Putamen (tissue), 1 donor: ENCODE measurements at places on chromosomes 11 and 22.
A peak's percentile ranks its signal among the peaks of the same experiment; 100 is the strongest.

DNA sequence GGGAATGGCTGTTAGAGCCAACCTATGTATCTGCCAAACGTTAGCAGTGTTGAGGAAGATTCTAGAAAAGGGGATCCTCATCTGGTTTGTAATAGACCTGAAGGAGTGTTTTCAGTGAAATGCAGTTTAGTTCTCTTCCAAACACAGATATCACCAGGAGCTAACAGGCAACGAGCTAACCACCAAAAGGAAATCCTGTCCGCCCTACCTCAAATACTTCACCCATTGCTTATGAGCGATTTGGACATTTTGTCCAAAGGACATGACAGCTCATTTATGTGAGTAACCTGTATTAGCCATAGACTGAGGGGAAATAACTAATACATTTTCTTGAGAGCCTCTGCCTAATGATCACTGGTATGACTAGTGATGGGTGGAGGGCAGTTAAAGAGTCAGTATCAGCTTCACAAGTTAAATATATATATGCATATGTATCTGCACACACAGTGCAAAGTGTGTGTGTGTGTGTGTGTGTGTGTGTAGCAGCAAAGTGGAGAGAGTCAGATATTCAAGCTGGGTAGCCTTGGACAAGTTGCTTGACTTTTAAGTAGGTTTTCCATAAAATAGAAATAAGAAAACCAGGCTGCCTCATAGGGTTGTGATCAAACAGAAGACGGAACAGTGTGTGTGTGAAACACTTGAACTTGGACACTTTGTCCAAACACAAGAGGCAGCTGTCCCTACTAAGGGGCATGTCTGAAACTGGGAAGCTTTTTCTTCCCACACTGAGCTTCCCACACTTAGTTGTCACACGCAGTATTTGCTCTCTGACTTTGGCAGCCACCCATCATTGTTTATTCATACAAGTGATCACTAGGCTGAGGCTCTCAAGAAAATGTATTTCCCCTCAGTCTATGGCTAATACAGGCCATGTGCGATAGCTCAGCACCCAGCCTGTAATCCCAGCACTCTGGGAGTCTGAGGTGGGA lies 940 bp upstream of the C11orf91 start:
- DNase-seq: peak; percentile 88

GRCh38 chr11:1149545-1149944 lies 8.2 kb upstream of the MUC5AC start:
- DNase-seq: no peak

DNA sequence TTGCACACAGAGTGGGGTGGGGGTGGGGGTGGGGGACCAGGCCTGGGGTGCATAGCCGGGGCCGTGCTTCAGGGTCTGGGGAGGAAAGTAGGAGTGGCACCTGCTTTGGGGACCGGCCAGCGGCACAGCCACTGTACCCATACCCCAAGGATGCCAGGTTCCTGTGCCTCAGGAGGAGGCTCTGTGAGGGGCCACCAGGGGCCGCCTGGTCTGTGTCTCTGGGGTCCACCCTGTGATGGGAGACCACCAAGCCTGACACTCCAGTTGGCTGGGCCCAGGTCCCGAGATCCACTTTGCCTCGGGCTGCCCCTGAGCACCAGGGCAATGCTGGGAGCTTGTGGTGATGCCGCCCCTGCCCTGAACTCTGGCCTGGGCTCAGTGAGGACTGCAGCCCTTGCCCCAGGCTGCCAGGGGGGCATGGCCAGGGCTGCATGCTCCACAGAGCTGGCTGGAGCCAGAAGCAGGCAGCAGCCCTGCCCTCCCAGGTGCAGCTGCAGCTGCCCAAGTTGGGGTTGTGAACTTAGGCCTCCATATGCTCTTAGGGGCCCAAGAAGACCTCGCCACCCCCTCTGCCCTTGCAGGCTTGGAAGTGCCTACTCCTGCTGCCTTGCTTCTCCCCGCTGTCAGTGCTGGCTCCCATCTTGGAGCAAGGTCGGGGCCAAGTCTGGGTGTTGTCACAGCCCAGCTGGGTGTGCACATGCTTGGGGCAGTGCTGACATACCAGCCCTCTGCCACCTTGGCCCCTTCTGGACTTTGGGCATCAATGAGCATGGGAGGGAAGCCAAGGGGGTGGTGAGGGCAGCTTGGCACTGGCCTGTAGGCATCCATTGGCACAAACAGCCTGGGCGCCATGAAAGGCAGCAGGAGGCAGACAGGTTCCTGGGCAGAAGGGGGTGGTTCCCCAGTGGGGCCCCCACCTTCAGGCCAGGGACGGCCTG lies 123.3 kb upstream of the THY1 start:
- no peak for DNase-seq

GRCh38 chr22:47678048-47678447 lies 915.6 kb downstream of the TBC1D22A start:
- no peak for DNase-seq

DNA sequence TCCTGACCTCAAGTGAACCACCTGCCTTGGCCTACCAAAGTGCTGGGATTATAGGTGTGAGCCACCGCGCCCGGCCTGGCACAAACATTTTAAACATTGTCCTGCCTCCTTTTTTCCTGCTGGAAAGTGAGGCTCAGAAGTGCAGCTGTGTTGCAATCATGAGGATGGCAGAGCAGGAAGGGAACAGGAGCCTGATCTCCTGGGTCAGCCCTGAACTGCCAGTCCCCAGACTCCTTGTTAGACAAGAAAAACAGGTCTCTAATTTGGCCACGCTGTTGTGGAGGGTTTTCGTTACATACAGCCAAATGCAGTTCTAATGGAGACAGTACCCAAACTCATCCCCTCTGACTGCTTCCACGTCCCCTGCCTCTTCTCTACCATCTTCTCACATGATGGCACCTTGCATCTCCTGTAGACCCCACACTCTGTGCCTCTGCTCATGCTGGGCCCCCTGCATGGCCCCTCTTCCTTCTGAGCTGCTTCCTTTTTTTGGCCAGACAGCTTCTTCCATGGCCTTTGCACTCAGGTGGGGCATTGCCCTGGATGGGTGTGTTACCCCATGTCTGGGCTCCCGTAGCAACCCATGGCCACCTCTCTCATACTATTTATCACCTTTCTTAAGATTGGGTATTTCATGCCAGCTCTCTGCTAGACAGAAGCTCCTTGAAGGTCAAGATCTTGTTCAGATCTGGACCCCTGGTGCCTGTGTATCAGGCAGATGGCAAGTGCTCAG lies 227.1 kb downstream of the CEP164 start:
- DNase-seq: no peak

GRCh38 chr22:32680277-32680676 lies 121.2 kb upstream of the TIMP3 start:
- no peak for DNase-seq

DNA sequence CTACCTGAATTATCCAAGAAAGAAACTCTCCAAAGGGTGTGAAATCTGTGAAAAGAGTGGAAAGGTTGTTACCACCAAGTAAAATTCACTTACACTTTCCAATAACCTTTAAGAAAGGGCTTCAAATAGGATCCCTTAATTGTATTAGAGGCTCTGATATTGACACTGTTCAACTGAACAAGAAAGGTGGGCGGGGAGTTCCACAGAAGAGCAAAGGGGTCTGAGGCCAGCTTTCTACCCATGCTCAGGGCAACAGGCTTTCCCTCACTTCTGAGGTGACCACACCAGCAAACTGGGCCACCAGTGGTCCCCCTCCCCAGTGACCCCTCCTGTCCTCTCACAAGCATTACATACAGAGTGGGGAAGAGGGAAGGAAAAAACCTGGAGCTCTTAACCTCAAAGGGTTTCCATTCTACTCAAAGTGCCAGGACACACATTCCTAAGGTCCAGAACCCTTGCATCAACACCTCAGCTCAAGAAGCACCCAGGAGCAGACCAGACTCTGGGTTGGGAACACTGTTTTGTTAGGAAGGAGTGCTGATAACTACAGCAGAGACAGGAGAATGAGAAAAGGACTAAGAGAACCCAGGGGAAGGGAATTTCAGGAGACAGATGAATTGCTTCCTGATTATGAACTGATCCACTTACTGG lies 71.6 kb upstream of the AKIP1 start:
- no peak for DNase-seq

DNA sequence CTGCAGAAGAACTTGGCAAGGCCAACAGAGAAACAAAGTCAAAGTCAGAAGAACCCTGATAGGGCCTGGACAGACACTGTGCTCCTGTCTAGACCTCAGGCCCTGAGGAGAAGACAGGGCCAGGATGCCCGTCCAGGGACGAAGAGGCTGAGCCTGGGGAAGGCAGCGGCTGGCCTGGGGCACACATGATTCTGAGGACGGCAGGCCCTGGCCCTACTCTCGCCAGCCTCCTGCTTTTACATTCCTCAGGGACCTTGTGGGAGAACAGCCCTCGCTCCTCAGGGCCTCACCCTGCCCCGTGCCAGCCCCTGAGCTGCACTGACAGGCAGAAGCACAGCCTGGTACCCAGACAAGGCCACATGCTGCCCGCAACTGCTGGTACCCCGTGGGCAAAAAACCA lies 43.6 kb upstream of the TTLL12 start:
- DNase-seq: no peak

DNA sequence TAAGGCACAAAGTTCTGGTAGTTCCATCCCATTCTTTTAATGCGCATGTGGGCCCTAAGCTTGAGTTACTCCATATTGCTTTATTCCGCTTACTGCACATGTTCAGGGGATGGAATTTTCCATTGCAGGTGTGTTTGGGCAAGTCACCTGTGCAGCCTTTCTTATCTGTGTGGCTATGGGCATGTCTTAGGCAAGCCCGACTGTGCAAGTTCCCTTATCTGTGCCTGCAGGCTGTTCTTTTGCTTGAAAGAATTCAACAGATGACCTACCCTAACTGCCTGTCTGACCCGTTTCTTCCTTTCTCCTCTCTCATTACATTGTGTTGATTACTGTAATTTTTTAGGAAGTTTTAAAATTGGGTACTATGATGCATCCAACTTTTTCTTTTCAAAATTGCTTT lies 363.6 kb downstream of the TTC28 start:
- DNase-seq: no peak

DNA sequence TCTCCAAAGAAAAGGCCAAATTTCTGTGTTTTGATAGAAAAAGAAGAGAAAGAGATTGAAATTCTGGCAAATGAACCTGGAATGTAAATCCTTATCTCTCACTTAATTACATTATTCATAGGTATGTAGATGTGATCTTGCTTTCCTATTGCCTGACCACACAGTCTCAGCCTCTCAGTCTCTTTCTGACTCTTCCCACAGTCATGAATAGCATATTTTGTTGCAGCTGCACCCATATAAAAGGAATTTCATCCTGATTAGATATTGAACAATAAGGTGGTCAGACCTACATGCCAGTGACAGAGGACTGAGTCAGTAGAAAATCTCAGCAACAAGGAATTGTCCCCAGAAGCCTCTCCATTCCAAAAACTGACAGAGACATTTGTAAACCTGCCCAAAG lies 62.9 kb upstream of the LRRC4C start:
- no peak for DNase-seq

DNA sequence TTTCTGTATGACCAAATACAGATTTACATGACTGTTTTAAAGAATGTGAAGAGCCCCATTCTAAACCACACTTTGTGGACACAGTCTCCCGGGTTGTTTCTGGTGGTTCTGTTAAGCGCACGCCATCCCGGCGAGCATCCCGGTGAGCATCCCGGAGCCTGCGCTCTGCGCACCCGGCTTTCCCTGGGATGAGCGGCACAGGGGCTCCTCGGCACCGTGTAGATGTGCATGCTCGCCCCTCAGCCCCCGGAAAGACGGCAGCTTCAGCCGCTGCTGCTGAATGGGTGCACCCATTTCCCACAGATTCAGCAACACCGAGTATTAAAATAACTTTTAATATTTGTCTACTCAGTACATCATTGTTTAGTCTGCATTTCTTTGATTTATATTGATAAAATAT lies 36.0 kb downstream of the GLB1L2 start:
- no peak for DNase-seq

DNA sequence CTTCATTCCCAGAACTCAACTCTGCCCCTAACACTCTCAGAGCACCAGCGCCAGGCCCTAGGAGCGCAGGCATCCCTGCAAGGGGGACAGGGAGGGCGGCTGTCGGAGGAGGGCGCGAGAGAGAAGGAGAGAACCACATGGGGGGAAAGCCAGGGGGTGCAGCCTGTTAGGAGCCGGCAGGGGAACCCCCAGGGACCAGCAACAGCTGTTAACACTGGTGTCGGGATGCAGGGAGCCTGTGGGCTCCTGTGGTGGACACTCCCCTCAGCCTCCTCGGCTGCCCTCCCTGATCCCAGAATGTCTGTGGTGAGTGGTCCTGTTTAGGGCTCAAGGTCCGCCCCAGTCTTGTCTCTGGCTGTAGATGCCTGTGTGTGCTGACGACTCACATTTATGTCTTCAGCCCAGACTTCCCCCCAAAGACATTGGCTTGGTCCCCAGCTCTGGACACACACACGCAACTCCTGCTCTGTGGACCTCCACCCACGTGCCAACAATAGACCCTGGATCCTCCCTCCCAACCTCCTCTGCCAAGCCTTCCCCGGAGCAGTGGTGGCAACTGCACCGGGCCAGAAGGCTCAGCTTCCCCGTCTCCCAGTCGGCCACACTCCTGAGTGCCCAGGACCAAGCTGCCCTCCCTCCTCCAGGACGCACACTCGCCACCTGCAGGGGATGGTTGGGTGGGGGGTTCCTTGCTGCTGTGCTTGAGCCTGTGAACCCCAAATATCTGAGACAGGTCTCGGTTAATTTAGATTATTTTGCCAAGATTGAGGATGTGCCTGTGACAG lies 817 bp upstream of the IFITM5 start:
- DNase-seq: no peak

DNA sequence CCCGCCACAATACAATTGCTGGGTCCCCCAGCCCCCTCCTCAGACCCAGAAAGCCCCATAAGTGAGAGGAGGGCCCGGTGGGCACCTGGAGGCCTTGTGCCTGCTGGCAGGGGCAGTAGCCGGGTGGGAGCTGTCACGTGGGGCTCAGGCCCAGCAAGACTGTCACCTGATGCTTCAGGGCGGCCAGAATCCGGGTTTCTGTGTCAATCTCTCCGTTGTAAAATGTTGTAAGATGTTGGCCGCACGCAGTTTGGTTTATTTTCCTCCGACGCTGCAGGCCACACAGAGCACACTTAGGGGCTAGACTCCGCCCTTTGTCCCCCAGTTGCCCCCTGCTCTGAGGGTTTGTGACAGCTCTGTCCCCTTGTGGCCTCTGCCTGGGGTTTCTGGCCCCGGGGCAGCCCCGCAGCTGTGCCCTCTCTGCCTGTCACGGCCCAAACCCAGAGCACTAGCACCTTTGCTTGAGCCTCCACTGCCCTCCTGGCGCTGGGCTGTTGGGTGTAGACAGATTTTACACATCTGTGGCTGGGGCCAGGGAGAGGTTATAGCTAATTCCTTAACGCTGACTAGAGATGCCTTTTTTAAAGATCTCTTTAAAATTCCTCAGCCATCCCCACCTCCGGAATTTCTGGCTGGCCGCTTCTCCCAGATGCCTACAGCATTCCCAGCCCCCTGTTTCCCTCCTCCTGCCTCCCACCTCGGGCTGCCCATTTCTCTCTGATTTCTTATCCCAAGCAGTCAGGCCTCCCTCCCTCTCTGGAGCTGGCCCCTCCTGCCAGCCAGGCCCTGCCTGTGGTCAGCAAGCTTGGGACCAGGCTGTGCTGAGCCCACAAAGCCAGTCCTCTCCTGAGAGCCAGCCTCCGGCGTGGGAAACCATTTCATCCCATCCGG lies 3.2 kb upstream of the PRR5 start:
- no peak for DNase-seq

GRCh38 chr11:33830903-33831648 lies 56.8 kb upstream of the FBXO3 start:
- no peak for DNase-seq
